ENCODE measurements at places on chromosomes 2 and 18. TPM values are rescaled to one million over a fixed set of nuclear protein-coding genes. Genes with fewer than 3 reads are reported as not detected.

Gene RTP5
- polyA plus RNA-seq = not detected

Gene MCFD2
- polyA plus RNA-seq = 92.2 TPM

Gene SMAD4
- polyA plus RNA-seq = 163 TPM

DNA sequence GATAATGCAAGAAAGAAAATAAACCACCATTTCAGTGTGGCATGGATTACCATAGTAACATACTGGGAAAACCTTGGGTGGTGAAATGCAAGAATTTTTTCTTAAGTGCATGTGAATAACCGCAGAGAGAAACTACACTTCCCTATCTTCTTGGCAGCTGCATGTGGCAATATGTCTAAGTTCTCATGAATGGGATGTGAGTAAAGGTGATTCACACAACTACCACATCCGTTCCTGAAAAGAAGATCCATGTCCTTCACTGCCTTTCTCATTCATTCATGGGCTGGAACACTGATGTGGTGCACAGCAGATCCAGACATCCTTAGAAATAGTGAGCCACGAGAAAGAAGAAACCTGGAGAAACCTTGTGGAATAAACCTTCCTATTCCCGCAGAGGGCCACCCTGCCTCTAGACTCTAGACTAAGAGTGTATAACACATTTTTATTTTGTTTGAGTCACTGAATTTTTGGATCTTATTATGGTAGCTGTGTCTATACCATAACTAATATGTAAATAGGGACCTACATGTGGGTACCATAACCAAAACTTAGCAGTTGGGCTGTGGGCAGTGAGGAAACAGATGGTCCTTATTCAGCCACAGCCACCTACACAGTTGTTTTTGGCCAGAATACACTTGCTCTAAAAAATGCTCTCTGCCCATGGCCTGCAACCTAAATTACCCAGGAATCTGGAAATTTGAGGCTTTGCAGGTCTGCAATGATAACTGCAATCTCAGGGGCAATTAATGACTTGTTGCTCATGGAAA lies 573.3 kb downstream of the LRP1B start:
- DNase-seq = no peak

- no peak for DNase-seq
Observed at GRCh38 chr18:24923138-24923537, 428.8 kb downstream of the ZNF521 start.

- DNase-seq = no peak
Observed at GRCh38 chr2:52269696-52270485, 1238.0 kb upstream of the NRXN1 start.

GRCh38 chr2:47907039-47907781 lies 912 bp upstream of the FBXO11 start:
- DNase-seq = no peak

GRCh38 chr18:63986885-63987284 lies 17.0 kb downstream of the SERPINB8 start:
- DNase-seq = no peak

DNA sequence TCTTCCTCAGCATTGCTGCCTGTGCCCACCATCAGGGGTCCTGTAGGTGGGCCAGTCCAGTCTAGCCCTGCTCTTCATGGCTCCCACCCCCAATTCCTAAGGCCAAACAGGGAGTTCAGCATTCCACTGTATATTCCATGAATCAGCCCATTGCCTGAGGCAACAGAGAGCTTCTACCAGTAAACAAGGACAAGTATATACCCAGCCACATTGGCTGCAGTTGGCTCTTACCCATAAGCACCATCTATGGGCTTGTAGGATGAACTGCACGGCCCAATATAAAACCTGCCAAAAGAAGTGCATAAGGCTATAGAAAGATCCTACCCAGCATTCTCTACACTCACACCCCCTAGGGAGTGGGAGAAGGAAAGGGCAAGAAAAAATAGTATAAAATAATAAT lies 95.1 kb upstream of the SALL3 start:
- no peak for DNase-seq

DNA sequence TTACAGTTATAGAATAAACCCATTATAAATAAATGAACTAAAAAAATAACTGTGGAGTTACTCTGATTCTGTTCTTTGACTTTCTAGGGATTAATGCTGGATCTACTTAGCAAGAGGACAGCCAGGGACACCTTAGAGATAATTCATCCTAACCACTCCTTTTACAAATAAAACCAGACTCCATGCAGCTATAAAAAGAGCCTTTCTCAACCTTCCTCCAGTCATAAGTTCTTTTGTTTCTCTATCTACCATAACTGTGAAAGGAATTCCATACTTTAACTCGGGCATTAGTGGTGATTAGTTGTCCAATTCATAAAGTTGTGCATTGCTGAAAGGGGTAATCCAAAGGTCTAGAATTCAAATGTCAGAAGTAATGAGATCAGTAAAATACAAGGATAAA lies 682.4 kb downstream of the DPP10 start:
- DNase-seq = no peak

DNA sequence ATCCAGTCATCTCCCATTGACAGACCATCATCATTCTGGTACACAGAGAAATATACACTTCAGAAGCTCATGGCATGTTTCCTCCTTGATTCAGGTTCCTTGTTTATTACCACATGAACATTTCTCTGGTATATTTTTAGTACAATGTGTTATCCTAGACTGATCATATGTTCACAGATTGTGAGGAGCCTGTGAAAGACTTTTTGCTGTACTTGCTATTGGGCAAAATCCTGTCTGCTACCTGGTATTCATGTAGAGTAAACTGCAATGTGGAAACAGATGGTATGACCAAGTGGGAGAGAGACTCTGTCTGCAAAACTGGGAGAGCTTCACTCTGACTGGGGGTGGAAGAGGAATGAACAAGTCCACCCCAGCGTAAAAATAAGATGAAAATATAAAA lies 657.2 kb downstream of the IRS1 start:
- no peak for DNase-seq

- no peak for DNase-seq
Observed at GRCh38 chr2:219452361-219453317, 18.0 kb downstream of the SPEG start.

GRCh38 chr2:184481865-184482264 lies 116.5 kb upstream of the ZNF804A start:
- DNase-seq = no peak

DNA sequence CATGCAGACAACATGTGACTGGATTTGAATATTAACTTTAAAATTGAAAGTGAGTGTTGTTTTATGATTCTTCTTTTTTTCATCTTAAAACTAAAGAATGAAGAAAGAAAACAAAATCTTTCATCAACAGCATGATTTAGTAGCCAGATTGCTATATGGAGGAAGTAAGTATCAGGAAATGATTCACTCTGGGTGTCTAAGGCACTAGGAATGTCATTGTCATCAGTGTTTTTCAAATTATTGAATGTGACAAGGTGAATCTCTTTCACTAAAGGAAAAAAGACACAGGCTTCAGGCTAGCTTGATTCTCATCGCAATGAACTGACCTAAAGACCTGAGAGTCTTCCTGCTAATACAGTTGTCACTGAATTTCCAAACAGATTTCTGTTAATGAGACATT lies 430.1 kb downstream of the FBXO15 start:
- DNase-seq = no peak

- no peak for DNase-seq
Observed at GRCh38 chr2:143356736-143357446, 227.7 kb downstream of the ARHGAP15 start.

GRCh38 chr2:160859096-160859495 lies 301.1 kb upstream of the TANK start:
- DNase-seq = no peak

DNA sequence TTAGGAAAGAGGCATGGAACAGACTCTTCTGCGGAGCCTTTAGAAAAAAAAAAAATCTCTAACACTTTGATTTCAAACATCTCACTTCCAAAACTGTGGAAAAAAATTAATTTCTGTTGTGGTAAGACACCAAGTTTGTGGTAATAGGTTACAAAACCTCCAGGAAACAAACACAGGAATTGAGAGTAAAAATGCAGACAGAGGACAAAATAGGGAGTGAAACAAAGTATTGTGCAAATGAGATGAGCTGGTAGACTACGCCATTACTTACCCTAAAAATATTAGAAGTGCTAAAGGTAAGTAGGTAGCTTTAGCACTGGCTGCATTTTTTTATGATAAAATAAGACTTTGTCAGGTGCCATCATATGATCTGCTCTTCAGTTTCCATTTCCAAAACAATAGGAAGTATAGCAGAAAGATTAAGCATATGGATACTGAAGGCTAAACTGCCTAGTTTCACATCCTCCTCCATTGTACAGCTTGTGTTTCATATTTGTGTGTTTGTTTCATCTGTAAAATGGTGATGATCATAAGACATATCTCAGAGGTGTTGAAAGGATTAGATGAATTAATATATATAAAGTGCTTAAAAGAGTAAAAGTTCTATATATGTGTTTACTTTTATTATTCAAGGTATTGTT lies 309.2 kb downstream of the NR4A2 start:
- DNase-seq = no peak
